ENCODE measurements at places on chromosomes 16 and 17. TPM values are rescaled to one million over a fixed set of nuclear protein-coding genes. Genes with fewer than 3 reads are reported as not detected.
A peak's percentile ranks its signal among the peaks of the same experiment; 100 is the strongest.

- H3K27me3 ChIP-seq, result no peaks in the 10 kb centered on the region
- H3K27ac ChIP-seq, result no peak overlapping the region
- H3K36me3 ChIP-seq, result no peaks in the 10 kb centered on the region
- no peaks in the 10 kb centered on the region for H3K4me1 ChIP-seq
- no peak overlapping the region for H3K4me3 ChIP-seq
These were observed 823.8 kb upstream of the CA10 start for GRCh38 chr17:52982331-52982730.

ARHGDIG gene
- total RNA-seq, result not detected

- H3K27ac ChIP-seq, result no peak overlapping the region
- no peak for DNase-seq
- H3K27me3 ChIP-seq, result no peaks in the 10 kb centered on the region
- no peaks in the 10 kb centered on the region for H3K36me3 ChIP-seq
- H3K4me3 ChIP-seq, result no peak overlapping the region
- H3K4me1 ChIP-seq, result no peaks in the 10 kb centered on the region
These were observed 143.4 kb downstream of the IRF8 start for GRCh38 chr16:86042393-86042792.

GRCh38 chr17:78783711-78784324, 1.7 kb upstream of the CYTH1 start:
- no peak overlapping the region for H3K4me3 ChIP-seq
- no peaks in the 10 kb centered on the region for H3K36me3 ChIP-seq
- H3K27me3 ChIP-seq, result no peaks in the 10 kb centered on the region
- H3K27ac ChIP-seq, result no peak overlapping the region

- H3K36me3 ChIP-seq, result no peaks in the 10 kb centered on the region
- no peak for DNase-seq
- H3K4me1 ChIP-seq, result no peaks in the 10 kb centered on the region
- no peaks in the 10 kb centered on the region for H3K27me3 ChIP-seq
These were observed 45.1 kb downstream of the AHSP start for GRCh38 chr16:31572821-31573220.

- no peaks in the 10 kb centered on the region for H3K36me3 ChIP-seq
- no peaks in the 10 kb centered on the region for H3K4me1 ChIP-seq
- no peak overlapping the region for H3K4me3 ChIP-seq
- no peaks in the 10 kb centered on the region for H3K27me3 ChIP-seq
- DNase-seq, result peak; percentile 46
- no peak overlapping the region for H3K27ac ChIP-seq
These were observed 13.7 kb downstream of the TIMM22 start for GRCh38 chr17:1010586-1010985.

CYB5B gene
- total RNA-seq, result 45.8 TPM

GRCh38 chr17:15349119-15349518, 7.7 kb upstream of the TEKT3 start:
- no peak overlapping the region for H3K4me3 ChIP-seq
- no peaks in the 10 kb centered on the region for H3K4me1 ChIP-seq
- H3K27ac ChIP-seq, result no peak overlapping the region
- H3K27me3 ChIP-seq, result no peaks in the 10 kb centered on the region
- no peak for DNase-seq
- no peaks in the 10 kb centered on the region for H3K36me3 ChIP-seq

DNA sequence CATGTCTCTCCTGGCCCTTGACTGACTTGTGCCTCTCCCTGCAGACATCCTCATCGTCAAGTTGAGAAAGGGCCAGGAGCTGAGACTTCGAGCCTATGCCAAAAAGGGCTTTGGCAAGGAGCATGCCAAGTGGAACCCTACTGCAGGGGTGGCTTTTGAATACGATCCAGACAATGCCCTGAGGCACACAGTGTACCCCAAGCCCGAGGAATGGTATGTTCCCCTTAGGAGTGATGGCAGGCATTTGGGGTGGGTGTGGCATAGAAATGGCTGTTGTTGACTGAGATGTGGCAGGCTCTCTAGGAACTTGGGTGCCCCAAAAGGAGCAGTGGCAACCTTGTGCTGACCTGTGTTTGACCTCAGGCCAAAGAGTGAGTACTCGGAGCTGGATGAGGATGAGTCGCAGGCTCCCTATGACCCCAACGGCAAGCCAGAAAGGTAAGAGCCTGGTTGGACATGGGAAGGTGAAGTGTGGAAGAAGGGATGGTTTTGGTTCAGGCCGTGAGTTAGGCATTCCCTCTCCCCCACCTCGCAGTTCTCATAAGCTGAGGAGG, 7.5 kb downstream of the POLR2C start:
- H3K27me3 ChIP-seq, result no peaks in the 10 kb centered on the region
- no peaks in the 10 kb centered on the region for H3K36me3 ChIP-seq
- H3K27ac ChIP-seq, result peak overlapping the region; percentile 26
- peak; percentile 25 for DNase-seq
- no peak overlapping the region for H3K4me3 ChIP-seq
- H3K4me1 ChIP-seq, result no peaks in the 10 kb centered on the region

- no peaks in the 10 kb centered on the region for H3K27me3 ChIP-seq
- no peaks in the 10 kb centered on the region for H3K4me1 ChIP-seq
- no peak overlapping the region for H3K4me3 ChIP-seq
These were observed 3.0 kb upstream of the BCAR1 start for GRCh38 chr16:75254359-75254837.

- no peak overlapping the region for H3K27ac ChIP-seq
- no peak for DNase-seq
- H3K4me3 ChIP-seq, result no peak overlapping the region
- H3K4me1 ChIP-seq, result no peaks in the 10 kb centered on the region
These were observed 304.3 kb upstream of the XYLT1 start for GRCh38 chr16:17775061-17775460.

CNGB1 gene
- not detected for total RNA-seq

TAC4 gene
- not detected for total RNA-seq

DNA sequence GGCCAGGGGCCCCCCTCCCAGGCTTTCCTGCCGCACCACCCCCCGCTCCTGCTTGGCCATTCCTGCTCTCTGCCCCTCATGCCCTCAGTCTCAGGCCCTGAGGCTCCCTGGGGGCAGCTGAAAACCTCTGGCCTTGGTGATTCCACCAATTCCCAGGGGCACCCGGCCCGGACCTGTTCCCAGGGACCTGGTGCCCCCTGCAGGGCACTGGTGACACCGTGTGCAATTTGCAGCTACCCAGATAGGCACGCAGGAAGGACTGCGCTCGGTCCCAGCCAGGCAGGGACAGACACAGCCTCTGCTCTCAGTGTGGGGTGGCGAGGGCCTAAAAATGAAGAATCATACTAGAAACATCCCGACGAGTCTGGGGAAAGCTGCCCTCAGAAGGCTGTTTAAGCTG, 13.4 kb downstream of the WFDC1 start:
- DNase-seq, result peak; percentile 88
- no peaks in the 10 kb centered on the region for H3K36me3 ChIP-seq
- no peaks in the 10 kb centered on the region for H3K27me3 ChIP-seq
- no peaks in the 10 kb centered on the region for H3K4me1 ChIP-seq
- H3K27ac ChIP-seq, result no peak overlapping the region

DNA sequence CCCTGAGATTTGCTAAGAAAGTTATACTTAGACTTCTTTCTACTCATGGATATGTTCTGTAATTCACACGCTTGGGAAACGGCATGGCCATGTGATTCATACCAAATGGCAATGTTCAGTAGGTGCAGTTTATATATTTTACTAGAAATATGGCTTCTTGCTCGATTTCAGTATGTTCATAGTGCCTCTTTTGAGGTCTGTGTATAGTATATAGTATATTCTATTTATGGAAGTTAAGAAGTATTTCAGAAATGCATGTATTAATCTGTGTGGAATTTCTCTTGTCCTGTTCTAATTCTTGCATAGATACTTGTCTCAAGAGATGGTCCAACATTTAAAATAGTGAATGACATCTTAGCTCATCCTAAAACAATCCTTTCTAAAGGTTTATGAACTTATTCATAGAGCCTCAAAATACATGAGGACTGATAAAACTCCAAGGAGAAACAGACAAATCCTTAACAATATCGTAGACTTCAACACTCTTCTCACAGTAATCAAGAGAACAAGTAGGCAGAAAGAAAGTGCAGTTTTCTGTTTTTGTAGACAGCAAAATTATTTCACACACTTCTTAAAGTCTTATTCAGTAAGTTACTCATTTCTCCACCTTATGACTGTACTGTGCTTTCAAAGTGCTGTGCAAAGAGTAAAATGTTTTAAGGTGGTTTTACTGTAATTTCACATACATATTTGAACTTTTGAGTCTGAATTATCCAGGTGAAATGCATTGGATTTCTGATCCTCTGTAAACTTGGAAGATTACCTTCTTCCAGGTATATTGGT, 11.1 kb downstream of the BPTF start:
- H3K4me3 ChIP-seq, result no peak overlapping the region
- no peaks in the 10 kb centered on the region for H3K27me3 ChIP-seq
- H3K27ac ChIP-seq, result no peak overlapping the region
- DNase-seq, result no peak

GRCh38 chr16:56667581-56668571, at the start of gene MT1G:
Gene MT1G (minus strand): TSS chr16:56668065. CDS start chr16:56667993, 72 bp downstream.
- no peaks in the 10 kb centered on the region for H3K36me3 ChIP-seq
- no peaks in the 10 kb centered on the region for H3K4me1 ChIP-seq
- peak; percentile 83 for DNase-seq
- no peak within 1 kb of the TSS for H3K4me3 ChIP-seq
- H3K27me3 ChIP-seq, result no peaks in the 10 kb centered on the region

DNA sequence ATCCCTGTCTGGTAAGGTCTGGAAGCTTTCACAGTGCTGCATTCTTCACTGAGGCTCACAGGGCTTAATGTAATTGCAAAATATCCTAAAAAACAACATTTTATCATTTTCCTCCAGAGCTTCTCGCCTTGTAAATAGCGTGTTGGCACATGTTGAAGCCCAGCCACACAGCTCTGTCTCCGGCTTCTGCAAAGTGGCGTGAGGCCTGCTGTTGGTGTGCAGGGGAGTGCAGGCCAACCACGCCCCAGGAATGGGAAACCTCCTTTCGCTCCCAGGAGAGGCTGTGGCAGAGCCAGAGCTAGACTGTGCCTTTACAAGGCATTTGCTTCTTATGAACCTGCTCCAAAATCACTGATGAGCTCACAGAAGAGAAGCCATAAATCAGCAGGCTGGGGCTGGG, 248.2 kb upstream of the MAF start:
- H3K4me1 ChIP-seq, result no peaks in the 10 kb centered on the region
- H3K27me3 ChIP-seq, result no peaks in the 10 kb centered on the region
- no peak for DNase-seq
- no peak overlapping the region for H3K27ac ChIP-seq
- no peaks in the 10 kb centered on the region for H3K36me3 ChIP-seq

DNA sequence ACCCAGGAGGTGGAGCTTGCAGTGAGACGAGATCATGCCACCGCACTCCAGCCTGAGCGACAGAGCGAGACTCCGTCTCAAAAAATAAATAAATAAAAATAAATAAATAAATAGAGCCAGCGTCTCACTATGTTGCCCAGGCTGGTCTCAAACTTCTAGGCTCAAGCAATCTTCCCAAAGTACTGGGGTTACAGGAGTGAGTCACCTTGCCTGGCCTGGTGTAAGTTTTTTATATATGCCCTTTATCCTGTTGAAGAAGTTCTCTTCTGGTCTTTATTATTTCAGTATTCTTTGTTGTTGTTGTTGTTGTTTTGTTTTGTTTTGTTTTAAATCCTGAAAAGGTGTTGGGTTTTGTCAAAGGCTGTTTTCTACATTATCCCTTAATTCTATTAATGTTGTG, 30.1 kb upstream of the ABCC1 start:
- no peaks in the 10 kb centered on the region for H3K36me3 ChIP-seq
- no peak for DNase-seq
- H3K4me1 ChIP-seq, result no peaks in the 10 kb centered on the region

MGAT5B gene
- total RNA-seq, result 0.51 TPM

GRCh38 chr16:67860589-67861398, 12.1 kb upstream of the EDC4 start:
- H3K4me3 ChIP-seq, result no peak overlapping the region
- H3K4me1 ChIP-seq, result peaks cover 7% of the 10 kb centered on the region
- H3K36me3 ChIP-seq, result peaks cover 2% of the 10 kb centered on the region
- H3K27ac ChIP-seq, result peak overlapping the region; percentile 38
- DNase-seq, result no peak

GRCh38 chr17:17527534-17527933, 31.3 kb upstream of the RASD1 start:
- no peaks in the 10 kb centered on the region for H3K4me1 ChIP-seq
- H3K36me3 ChIP-seq, result no peaks in the 10 kb centered on the region
- no peak overlapping the region for H3K27ac ChIP-seq
- H3K27me3 ChIP-seq, result no peaks in the 10 kb centered on the region
- no peak overlapping the region for H3K4me3 ChIP-seq
- no peak for DNase-seq

DNA sequence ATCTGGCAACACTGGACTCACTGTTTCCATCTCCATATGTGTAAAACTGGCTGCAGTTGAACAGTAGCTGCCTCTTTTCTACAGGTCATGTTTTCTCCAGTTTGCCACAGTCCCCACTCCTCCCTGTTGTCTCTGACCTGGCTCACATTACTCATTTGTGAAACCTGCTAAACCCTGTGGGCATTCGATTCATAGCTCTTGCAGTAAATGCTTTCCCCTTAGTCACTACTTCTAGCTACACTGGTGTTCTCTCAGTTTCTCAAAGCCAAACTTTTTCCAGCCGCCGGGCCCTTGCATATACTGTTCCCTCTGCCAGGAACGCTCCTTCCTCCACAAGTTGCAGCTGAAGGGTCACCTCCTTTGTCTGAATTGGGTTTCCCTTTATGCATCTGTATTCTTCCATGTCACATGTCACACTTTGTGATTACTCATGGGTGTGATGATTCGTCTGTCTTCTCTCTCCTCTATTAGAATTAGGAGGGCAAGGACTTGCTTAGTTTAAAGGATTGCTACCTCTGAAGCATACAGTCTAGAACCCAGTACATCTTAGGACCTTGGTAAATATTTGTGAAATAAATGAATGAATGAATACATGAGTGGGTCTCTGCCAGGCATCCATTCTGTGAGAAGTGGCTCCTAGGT, 15.0 kb upstream of the MT4 start:
- no peak for DNase-seq
- H3K27ac ChIP-seq, result no peak overlapping the region
- no peaks in the 10 kb centered on the region for H3K27me3 ChIP-seq

DNA sequence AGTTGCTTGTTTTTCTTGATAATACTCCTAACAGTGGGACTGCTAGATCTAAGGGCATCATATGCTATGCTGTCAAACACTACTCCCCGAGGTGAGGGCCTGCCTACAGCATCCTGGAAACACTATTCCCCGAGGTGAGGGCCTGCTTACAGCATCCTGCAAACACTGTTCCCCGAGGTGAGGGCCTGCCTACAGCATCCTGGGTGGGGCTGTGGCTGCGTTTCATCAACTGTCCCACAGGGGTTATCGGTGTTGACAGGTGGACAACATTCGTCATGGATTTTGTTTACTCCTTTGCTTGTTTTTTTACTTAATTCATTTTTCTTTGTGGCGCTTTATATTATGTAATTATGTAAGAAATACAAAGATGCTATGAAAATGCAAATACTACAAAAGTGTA, 22.5 kb downstream of the NPRL3 start:
- no peak overlapping the region for H3K27ac ChIP-seq
- H3K27me3 ChIP-seq, result no peaks in the 10 kb centered on the region
- no peak overlapping the region for H3K4me3 ChIP-seq
- no peaks in the 10 kb centered on the region for H3K4me1 ChIP-seq
- peak; percentile 17 for DNase-seq

DNA sequence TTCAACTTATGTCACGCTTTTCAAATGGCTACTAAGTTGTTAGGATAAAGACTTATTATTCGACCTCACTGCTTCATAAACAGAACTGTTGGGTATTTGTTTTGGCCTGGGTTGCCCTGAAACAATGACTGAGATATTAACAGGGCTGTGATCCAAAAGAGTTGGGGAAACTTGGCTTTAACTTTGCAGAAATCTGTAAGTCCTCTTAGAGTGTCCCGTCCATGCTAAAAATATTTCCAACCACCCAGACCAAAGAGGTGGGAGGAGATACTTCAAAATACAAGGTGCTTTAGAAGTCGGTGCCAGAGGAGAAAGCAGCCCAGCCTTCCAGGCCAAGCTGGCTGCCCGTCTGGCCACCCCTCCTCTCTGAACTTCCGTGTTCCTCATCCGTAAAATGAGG, 16.1 kb upstream of the SPATA32 start:
- no peaks in the 10 kb centered on the region for H3K36me3 ChIP-seq
- H3K27me3 ChIP-seq, result no peaks in the 10 kb centered on the region
- H3K4me3 ChIP-seq, result no peak overlapping the region
- no peak overlapping the region for H3K27ac ChIP-seq

Measured in aorta (tissue), 5 donors.